T-helper 22 cell (primary cell): ENCODE measurements at places on chromosomes 11 and 22.

GRCh38 chr11:15309296-15309695, 194.6 kb downstream of the INSC start:
- no peak for DNase-seq

- no peak for DNase-seq
Measured at GRCh38 chr22:50129121-50129736, 39.4 kb downstream of the MOV10L1 start.

GRCh38 chr11:40269865-40270264, 1189.6 kb downstream of the LRRC4C start:
- no peak for DNase-seq

DNA sequence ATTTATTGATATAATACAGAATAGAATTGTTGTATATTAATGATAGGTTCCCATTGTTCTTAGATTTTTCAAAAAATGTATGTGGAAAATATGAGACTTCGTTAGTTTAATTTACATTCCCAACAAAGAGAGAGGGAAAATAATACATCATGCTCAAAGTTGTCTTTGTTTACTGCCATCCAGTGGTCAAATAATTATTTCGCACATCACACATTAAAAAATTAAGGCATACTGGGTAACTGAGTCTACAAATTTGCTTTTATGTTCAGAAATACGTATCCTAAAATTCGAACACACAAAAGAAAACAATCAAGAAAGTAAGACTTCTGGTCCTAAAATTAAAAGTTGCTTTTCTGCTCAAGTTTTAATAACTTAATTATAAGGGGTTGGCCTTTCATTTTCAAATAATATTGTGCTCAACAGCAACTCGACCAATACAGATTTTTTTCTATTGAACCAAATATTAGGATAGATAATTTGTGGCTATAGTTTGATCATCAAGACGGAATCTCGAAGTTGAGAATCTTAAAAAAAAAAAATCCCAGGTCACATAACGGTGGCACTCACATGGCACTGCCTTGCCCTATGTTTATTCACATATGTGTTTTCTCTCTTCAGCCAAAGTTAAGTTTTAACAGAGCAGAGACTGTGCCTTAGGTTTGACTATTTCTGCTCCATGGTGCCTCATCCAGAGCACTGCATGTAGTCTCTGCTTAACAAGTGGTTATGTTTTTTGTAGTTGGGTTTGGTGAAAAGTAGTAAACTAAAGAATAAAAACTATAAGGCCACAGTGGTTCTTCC, 12.3 kb downstream of the PDGFD start:
- no peak for DNase-seq

GRCh38 chr11:102620818-102621561, 4.1 kb downstream of the MMP20 start:
- DNase-seq = no peak

DNA sequence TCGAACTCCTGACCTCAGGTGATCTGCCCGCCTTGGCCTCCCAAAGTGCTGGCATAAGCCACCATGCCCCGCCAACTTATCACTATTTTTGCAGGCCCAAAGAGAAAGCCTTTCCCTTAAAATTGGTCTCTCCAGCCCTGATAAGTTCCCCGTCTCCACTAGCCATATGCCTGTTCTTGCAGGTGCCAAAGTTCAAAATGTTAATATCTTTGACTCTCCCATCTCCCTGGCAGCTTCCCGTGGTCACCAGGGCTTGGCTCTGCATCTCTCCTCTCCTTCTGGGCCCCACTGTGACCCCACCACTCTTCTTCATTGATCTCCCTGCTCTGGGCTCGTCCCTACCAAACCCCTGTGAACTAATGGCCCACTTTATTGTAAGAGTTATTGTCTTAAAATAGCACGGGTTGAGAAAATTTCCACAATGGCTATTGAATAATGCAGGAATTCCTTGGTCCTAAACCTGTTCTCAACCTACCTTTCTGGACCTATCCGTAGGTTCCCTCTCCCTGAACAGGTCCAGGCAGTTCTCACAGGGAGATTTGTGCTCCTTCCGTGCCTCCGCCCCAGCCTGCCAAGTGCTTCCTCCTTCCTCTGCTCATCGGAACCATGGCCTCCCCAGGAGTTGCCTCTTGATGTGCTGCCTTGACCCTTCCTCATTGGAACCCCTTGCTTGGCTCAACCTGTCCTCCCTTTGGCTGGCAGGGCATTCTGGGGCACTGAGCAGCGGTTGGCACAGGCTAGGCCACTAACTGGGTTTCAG, 147.5 kb downstream of the DSCAML1 start:
- DNase-seq = no peak

DNA sequence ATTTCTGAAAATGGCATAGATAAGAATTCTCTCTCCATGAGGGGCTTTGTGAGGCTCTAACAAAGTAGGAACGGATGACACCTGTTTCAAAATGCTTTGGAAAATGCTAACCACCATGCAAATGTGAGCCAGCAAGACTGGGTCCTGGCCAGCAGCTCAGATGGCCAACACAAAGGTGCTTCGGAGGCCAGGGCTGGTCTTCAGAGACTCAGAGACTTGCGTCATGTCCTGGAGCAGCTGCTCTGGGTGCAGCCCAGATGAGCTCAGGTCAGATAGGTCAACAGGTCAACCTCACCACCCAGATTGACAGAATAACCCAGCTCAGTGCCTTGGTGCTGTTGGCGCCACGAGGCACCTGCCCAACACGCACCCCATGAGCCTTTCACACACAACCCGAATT, 12.0 kb upstream of the TMEM121B start:
- no peak for DNase-seq

- DNase-seq = no peak
Measured at GRCh38 chr11:72191961-72192381, at the start of gene FOLR1. Gene FOLR1 (plus strand): TSS chr11:72192140. CDS start chr11:72192174, 34 bp downstream.

DNA sequence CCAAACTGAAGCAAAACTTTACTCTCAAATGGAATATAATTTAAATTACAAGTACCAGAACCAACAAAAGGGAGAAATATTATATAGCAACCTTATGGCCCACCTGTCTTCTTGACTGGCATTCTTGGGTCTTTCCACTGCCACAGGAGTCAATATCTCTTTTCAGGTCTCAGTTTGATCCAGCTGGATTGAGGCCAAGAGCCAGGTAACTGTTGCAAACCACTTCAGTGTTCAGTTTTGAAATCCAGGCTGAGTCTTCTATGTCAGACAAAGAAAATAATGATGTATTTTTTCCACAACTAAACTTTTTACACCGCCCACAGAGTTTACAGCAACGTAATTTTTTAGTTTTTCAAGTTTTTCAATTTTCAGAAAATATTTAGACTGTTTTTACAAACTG, 648 bp downstream of the DLG2 start:
- DNase-seq = no peak

- no peak for DNase-seq
Measured at GRCh38 chr11:108929241-108929640, 264.4 kb downstream of the DDX10 start.

DNA sequence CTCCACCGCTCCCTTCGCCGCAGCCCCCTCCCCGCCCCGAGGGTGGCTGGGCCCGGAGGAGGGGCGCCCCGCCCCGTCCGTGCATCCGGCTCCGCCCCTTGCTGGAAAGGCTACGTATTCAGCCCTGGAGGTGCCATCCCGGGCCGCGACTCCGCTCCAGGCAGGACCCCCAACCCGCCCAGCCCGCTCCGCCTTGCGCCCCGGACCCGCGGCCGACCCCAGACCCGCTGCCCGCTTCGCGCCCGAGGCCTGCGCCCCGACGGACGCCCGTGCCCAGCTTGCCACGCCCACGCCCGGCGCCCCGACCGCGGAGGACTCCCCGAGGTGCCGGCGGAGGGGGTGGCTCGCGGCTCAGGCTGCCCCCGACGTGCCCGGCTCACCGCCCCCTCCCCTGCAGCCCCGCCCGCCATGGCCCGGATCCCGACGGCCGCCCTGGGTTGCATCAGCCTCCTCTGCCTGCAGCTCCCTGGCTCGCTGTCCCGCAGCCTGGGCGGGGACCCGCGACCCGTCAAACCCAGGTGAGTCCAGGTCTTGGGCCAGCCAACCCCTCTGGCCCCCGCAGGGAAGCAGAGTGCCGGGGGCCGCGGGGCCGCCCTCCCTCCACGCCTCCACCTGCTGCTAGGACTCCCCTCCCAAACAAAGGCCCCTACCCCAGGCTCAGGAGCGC, at the start of gene ADM2:
TSS of gene ADM2 (plus strand) at position 104 of the 667 bp plus-strand sequence. CDS start at position 409, 305 bp downstream.
- DNase-seq = peak; percentile 49

- DNase-seq = no peak
Measured at GRCh38 chr11:124892146-124892545, 5.5 kb downstream of the ROBO4 start.

DNA sequence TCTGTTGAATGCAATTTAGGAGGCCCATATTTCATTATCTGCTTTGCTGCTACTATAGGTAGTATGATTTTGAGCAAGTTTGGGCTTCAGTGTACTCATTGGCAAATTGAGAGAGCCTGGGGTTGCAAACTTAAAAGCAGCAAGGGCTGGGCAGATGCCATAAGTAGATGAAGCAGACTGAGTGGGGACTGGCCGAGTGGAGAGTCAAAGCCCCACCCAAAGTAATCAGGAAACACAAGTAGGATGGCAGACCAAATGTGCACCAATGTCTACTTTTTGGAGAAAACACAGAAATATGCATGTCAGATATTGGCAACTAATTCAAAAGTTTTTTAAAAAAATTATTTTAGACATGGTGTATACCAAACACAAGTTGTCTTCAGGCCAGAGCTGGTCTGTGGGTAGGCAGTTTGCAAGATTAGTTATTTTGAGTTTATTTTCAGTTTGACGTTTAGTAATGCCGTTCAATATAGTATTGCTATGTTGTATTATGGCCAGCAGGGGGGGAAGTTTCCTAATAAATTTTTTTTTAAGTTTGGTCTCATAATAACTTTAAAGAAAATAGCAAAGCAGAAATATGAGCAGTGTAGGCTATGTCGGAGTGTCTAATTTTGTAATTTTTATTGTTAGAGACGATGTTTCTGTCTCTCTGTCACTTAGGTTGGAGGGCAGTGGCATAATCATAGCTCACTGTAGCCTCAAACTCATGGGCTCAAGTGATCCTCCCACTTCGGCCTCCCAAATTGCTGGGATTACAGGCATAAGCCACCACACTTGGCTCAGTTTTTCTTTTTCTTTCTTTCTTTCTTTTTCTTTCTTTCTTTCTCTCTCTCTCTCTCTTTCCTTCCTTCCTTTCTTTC, 105.1 kb downstream of the HIPK3 start:
- no peak for DNase-seq

- DNase-seq = no peak
Measured at GRCh38 chr11:72250661-72251464, 6.9 kb upstream of the PHOX2A start.

DNA sequence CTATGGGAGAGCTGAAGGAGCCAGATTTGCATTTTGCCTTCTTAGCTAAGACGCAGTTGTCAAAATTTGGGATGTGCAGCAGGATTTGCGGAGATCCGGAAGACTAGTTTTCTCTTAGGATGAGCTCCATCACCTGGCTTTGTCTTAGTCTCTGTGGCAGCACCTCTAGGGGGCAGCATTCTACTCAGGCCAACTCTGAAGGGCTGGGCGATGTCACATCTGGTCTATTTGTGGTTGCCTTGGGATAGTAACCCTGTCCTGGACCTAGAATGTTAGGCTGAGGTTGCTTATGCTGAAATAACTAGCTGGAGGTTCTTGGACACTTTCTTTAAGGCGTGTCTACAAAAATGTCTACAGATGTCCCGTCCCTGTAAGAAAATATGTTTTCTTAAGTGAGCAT, 116.2 kb downstream of the FAT3 start:
- no peak for DNase-seq

- no peak for DNase-seq
Measured at GRCh38 chr11:128472128-128473089, 114.9 kb downstream of the ETS1 start.

DNA sequence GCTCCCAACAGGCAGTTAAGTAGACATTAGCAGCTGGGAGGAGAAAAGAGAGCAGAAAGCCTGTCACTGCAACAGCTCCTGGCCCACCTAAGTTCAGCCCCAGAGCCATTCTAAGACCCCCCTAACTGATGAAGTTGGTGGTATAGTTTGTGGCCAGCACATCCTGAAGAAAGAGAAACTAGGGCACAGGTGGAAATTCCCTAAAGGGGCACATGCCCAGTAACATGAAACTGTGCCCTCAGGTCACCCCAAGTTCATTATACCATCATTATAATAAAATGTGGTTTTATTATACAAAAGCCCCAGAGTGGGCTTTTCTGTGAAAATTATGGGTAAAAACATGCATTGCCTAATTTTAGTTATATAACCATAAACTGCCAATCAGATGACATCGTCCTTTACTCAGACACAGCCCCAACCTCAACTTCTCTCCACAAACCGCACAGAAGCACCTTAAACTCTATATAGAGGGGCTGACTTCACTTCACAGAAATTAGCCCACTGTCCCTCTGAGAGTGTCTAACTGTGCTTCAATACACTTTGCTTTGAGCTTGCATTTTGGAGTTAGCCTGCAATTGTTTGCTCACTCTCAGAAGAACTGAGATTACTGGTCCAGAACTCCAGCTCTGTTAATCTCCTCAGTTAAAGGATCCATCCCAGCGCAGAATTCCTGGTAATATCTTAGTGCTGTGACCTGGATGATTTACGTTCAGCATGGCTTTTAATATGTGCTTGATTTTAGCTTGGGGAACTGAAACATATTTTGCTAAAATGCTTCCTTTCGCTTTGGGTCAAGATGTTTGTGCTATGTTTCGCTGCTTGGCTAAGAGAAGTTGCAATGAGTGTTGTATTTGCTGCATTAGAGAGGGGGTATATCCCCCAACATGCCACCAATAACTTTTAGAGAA, 1.8 kb upstream of the APOL3 start:
- DNase-seq = peak; percentile 58

DNA sequence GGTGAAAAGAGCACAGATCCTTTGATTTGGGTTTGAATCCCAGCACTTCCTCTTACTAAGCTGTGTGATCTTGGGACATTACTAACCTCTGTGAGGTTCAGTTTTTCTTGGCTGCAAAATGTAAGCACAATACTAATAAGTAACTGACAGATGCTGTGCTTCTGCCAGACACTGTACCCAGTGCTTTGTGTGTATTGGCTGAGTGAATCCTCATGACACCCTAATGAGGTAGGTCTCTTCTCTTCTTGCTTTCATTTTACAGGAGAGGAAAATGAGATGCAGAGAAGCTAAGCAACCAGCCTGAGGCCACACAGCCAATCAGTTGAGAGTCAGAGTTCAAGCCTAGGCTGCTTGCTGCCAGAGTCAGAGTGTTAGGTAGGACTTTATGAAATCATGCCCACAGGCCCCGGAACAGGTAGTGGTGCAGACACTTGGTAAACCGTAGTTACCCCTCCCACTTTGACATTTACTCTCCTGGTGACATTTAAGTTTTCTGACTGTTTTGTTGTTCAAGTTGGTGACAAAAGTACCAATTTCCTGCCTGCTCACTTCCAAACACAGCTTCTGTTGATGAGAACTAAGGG, 21.2 kb downstream of the PTPRJ start:
- DNase-seq = peak; percentile 85
